ENCODE measurements at places on chromosomes 2 and 18.

GRCh38 chr2:168356477-168356835 is 99.6 kb upstream of the CERS6 start:
- no peak for DNase-seq

- no peak for DNase-seq
Observed at GRCh38 chr2:28615706-28616105, 119.8 kb downstream of the PLB1 start.

- no peak for DNase-seq
Observed at GRCh38 chr18:4353853-4354418, 101.2 kb downstream of the DLGAP1 start.

GRCh38 chr2:45681675-45682074 is 30.2 kb downstream of the PRKCE start:
- peak; percentile 47 for DNase-seq

DNA sequence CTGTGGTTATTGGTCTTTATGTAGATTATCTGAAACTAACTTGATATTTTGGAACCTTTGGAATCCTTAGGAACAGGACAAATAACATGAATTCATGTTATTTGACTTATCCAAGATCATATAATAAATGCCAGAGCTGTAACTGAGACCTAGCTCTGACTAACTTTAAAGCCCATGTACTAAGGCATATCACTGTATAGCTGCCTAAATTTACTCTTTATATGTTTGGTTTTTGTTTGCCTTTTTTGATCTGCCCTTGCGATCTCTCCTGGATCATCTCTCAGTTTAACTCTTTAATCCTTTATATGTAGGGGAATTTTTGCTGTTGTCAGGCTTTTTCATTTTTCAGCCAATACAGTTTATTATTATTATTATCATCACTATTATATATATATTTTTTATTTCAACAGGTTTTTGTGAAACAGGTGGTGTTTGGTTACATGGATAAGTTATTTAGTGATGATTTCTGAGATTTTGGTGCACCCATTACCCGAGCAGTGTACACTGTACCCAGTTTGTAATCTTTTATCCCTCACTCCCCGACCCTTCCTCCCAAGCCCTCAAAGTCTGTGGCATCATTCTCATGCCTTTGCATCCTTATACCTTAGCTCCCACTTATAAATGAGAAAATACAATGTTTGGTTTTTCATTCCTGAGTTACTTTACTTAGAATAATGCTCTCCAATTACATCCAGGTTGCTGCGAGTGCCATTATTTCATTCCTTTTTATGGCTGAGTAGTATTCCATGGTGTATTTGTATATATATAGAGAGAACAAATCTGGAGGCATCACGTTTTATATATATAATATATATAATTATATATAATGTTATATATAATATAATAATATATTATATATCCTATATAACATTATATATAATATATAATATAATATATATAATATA is 48.9 kb downstream of the APLF start:
- DNase-seq: no peak

DNA sequence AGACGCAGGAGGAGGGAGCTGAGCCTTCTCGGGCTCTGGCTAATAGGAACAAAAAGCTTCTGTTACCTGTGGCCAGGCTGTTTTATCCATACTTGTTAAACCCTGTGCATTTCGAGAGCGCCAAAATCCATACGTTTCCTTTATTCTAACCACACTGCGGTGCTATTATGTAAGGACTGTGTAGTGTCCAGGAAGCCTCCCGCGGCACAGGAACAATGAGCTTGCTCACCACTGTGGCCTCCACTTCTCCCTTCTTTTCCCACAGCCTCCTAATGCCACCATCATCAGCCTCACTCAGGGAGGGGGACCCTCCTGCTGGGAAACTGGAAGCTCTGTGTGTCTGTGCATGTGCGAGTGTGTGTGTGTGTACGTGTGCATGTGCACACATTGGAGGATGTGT is 268.5 kb downstream of the HAUS1 start:
- no peak for DNase-seq

GRCh38 chr2:156818944-156819343 is 382.8 kb downstream of the GPD2 start:
- DNase-seq: no peak

DNA sequence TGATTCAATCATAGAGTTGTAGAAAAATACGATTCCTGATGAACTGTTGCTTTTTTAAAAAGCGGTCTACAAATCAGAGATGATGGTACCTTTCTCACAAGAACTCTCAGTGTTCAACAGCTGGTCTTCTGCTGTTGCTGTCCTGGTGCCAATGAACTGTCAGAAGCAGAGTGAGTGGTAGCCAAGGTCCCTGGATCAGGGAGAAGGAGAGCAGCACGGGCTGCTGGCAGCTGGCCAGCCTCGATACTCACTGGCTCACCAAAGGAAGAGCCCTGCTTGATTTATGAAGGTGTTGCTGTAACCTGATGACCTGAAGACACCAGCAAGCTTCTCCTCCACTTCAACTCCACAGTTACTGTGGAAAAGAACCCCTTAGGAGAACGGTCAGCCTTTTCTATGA is 300.8 kb upstream of the SOX11 start:
- no peak for DNase-seq

DNA sequence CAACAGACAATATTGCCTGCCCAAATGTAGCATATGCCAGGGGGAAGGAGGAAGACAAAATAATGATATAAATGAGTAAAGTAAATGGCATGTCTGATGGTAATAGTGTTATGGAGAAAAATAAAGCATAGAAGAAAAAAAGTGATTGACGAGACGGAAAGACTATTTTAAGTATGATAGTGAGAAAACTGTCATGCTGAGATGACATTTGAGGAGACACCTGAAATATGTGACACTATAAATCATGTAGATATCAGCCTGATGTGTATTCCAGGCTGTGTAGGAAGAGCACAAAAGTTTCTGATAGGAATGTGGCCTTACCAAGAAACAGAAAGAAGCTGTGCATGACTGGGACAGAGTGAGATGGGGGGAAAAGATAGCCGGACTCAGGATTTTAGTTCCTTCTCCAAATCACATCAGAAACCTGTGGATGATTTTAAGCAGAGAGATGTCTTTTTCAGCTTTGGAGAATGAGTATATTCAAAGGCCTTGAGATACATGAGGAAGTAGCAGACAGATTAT is 387.3 kb upstream of the SYT4 start:
- no peak for DNase-seq

DNA sequence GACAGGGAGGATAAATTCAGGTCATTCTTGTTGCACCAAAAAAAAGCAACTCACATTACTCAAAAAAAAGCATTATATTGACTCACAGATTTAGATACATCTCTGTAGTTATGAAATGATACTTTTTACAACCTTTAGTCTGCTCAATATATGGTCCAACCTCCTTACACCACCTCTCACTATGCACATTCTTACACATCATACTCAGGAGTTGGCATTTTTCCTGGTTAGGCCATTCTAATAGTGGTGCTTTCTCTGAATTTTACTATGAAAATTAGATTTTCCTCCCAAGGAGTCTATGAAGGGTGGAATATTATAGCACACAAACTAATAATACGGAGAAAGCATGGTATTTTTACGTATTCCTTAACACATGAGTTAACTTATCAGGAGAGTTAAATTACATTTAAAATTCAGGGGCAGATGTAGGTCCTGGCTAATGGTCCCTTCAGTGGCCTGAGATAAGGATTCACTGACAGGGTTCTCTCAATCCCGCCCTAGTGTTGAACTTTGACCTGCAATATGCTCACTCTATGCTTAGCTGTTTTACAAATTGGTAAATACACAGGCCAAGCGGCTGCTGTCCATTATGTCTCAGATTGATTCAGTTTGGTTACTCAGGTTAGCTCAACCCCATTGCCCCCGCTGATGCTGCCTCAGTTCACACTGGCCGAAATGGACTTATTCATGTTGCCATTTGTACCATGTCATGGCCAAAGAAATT is 153.6 kb downstream of the NCKAP5 start:
- DNase-seq: no peak

- DNase-seq: no peak
Observed at GRCh38 chr2:30336084-30336483, 104.8 kb downstream of the LBH start.

DNA sequence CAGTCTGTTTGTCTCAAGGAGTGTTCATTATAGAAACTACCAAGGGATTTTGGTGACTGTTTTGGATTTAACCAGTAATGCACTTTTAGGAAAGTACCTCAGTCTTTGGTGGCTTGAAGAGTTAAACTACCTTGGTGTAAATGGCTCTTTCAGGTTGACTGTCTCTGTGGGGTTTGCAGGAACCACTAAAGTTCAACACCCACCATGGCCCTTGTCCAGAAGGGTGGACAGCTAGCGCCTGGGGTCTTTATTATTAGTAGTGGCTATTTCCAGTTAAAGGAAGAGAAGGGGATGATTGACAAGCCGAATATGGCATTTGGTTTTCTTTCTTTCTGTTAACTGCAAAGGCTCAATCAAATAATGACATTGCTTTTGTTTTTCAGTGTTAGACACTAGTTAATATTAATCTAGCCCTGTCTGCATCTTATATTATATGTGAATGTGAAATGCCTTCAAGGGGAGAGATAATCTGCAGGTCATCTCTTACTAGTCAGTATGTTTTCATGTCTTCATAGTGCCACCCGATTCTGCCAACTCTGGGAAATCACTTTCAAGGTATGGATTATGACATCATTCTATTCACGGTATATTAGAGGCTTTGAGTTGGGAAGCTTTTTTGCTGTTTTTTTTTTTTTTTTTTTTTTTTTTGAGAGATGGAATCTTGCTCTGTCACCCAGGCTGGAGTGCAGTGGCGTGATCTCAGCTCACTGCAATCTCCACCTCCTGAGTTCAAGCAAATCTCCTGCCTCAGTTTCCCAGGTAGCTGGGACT is 56.4 kb downstream of the MAP4K4 start:
- DNase-seq: no peak

DNA sequence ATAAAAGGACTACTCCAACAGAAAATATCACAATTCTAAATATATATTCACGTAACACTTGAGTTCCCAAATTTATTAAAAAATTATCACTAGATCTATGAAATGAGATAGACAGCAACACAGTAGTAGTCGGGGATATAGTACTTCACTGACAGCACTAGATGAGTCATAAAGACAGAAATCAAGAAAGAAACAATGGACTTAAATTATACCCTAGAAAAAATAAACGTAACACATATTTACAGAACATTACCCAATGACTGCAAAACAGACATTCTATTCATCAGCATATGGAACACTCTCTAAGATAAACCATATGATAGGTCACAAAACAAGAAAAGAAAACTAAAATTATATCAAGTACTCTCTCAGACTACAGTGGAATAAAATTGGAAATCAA is 429.4 kb downstream of the MBD2 start:
- no peak for DNase-seq

GRCh38 chr2:100397976-100398375 is 19.5 kb downstream of the CHST10 start:
- no peak for DNase-seq

DNA sequence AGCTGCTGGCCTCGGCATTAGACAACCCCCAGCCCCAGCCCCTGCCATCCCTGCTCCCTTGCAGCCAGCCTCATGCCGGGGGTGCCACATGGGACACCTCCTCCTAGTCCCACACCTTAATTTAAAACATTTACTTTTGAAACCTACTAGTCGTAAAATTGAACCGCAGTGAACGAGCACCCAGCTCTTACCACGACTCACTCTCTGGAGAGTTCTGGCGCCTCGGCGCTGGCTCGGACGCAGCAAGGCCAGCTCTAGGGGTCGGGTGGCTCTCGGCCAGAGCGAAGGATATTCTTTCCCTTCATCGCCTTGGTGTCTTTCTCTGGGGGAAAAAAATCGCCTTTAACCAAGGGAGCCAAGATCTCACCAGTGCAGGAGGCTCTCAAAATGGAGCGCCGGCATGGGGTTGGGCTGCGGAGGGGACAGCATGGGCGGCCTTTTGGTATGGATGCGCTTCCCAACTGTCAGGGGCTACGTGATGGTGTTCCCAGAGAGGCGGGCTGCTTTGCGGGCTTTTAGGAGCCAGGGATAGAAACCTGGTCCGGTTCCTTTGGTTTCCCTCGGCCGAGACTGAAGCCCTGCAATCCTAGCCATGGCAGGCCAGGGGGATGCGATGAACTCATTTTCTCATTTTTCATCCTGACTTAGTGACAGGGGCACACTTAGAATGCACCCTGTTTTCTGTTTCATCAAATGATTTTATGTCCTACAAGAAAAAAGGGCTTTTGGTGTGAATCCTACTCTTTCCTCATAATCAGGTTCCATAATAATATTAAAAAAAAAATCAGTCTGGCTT is 2.0 kb downstream of the HPCAL1 start:
- no peak for DNase-seq

DNA sequence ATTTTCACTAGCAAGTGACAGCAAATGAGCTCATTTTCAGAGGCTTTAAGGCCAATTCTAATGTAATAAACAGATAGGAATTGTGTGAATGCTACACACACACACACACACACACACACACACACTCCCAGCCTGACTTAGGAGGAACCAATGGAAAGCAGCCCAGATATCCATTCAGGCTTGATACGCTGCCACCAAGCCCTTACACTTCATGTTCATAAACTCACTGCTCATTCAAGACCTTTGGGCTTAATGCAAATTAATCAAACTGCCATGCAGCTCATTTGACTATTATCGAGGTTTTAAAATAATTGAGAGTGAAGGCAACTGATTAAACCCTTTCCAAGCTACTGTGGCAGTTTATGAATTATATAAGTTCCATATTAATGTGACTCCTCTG is 298.9 kb upstream of the NCKAP5 start:
- no peak for DNase-seq

GRCh38 chr2:17051538-17051937 is 385.9 kb upstream of the CYRIA start:
- peak; percentile 4 for DNase-seq

- no peak for DNase-seq
Observed at GRCh38 chr2:974054-974453, 23.4 kb downstream of the SNTG2 start.

GRCh38 chr18:8711736-8712135 is 6.4 kb downstream of the MTCL1 start:
- DNase-seq: peak; percentile 55

GRCh38 chr2:37191253-37191652 is 2.8 kb upstream of the SULT6B1 start:
- DNase-seq: no peak

DNA sequence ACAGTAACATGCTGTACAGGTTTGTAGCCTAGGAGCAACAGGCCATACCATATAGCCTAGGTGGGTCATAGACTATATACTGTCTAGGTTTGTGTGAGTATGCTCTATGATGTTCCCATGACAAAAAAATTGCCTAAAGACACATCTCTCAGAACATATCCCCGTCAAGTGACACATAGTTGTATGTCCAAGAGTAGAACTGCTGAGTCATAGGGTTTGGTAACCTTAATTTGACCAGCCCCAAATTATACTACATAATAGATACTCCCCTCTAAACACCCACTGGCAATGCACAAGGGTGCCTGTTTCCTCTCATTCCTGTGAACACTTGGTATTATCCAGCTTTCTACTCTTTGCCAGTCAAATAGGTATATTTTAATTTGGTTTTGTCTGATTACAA is 161.6 kb downstream of the LCLAT1 start:
- no peak for DNase-seq

GRCh38 chr2:46815121-46815802 is 100.3 kb downstream of the MCFD2 start:
- no peak for DNase-seq

- no peak for DNase-seq
Observed at GRCh38 chr18:49075681-49076080, 124.9 kb upstream of the SMAD7 start.

Measured in cerebellar cortex (tissue), 1 donor.